ENCODE measurements at places on chromosomes 12 and 14.
A peak's percentile ranks its signal among the peaks of the same experiment; 100 is the strongest.

DNA sequence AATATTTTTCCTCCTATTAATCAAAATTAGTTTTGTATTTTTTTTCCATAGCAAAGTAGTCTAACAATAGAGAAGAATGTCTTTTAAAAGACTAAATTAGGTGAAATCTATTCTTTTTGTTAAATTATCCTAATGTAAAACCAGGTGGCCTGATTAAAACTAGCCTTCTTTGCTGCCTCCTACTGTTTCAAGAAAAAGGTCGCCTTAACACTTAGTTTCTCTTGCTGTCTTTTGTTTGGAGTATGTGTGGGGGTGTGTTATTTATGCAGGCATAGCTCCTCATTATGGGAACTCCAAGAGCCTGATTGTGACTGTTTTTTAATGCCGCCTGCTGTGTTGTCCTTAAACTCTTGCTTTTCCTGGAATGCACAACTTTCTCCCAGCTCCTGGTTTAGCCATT lies 855.3 kb downstream of the DIO2 start:
- DNase-seq, result no peak

GRCh38 chr12:48795550-48796455 lies 6.9 kb upstream of the ADCY6 start:
- no peak for DNase-seq

GRCh38 chr14:77356899-77357298 lies 20.0 kb downstream of the TMED8 start:
- DNase-seq, result no peak

- DNase-seq, result peak; percentile 79
These were observed 163.4 kb downstream of the SAMD4A start for GRCh38 chr14:54730156-54730961.

DNA sequence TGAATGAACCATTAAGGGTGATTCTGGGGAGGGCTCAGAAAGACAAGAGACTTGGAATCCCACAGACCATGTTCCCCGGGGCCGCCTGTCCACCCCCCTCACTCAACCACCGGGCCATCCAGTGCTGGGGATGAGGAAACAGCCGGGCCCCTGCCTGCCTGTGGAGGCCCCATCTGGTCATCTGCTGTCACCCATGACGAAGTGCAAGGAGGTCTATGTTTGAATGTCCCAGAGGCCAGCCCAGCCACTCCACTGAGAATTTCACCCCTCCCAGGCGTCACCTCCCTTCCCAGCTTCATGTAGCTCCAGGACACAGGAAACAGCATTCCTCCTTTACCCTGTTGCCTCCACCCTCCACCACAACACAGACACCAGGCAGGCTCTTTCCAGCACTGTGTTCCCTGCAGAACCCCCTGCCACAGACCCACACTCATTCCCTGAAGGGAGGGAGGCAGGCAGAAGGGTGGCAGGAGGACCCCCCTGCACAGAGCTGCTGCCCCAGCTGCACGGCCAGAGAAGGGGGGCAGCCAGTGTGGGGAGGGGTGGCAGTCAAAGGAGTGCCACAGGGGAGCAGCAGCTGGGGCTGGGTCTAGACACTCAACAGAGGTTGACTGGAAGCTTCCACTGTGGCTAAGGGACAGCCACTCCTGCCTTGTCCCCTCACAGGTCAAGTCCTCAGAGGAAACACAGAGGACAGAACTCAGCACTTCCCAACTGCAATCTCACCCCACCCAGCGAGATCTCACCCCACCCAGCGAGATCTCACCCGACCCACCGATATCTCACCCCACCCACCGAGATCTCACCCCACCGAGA lies 50.3 kb upstream of the PPP2R5C start:
- DNase-seq, result no peak

DNA sequence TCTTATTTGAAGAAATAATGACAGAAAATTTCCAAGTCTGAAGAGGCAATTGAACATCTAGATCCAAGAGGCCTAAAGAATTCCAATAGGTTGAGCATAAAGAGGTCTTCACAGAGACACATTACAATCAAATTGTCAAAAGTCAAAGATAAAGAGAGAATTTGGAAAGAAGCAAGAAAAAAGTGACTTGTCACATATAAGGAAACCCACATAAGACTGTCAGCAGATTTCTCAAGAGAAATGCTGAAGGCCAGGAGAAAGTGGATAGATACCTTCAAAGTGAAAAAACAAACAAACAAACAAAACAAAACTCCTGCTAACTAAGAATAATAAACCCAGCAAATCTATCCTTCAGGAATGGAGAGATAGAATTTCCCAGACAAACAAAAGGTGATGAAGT lies 118.1 kb upstream of the LGR5 start:
- no peak for DNase-seq

- DNase-seq, result no peak
These were observed 142.5 kb upstream of the C14orf180 start for GRCh38 chr14:104436741-104437701.

- DNase-seq, result no peak
These were observed 480.2 kb upstream of the CCDC196 start for GRCh38 chr14:66005900-66006434.

GRCh38 chr12:52633383-52633782 lies 15.0 kb upstream of the KRT73 start:
- no peak for DNase-seq

DNA sequence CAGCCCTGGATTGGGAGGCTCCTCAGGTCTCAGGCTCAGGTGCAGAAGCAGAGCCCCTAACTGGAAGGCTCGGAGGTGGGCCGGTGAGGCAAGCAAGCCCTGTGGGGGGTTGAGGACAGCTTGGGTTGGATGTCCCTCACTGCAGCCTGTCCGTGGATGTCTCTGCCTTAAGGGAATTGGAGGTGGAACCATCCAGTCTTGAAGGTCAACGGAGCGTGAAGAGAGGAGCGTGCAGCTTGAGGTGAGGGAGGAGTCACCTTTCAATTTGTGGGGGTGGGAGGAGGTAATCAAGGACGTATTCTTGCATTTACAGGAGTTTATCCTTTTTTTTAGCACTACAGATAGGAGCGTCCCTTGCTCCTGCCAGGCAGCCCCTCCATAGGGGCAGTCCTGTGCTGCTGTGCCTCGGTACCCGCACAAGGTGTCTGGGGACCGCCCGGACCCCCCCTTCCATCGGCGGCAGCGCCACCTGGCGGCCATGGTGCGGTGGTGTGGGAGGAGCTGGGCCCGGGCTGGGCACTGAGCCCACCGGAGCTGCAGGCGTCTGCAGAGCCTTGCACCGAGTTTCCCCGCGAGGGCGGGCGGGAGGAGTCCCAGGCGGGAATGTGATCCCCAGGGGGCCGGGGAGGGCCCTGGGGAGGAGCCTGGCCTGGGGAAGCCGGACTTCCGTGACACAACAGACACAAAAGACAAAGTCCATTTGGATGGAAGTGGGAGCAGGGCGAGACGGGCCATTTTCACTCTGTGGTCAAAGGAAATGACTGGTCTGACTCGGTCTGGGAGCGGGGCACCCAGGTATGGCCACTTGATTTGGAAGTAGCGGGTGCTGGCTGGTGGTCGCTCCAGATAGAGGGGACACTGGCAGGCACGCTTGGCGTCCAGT lies 864 bp downstream of the DNAJC22 start:
- no peak for DNase-seq

DNA sequence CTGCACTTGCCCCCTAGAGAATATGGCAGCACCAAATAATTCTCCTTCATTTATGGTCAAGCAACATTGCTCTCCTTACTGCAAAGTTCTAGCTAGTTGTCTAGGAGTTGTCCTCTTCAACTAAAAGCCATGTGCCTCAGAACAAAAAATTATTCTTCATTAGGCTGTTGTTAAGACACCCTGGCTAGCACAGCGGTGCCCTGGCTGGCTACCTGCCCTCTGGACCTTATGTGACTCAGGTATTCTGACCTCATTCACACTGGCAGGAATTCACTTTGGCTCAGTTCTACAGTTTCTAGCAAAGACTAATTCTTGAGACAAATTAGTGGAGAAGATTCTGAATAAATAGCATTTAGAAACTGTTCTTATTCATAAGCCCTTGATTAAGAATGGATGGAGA lies 224.4 kb upstream of the KRR1 start:
- no peak for DNase-seq

GRCh38 chr12:6751767-6752166 lies 1.2 kb downstream of the MLF2 start:
- DNase-seq, result no peak

- DNase-seq, result no peak
These were observed 299.5 kb upstream of the NOS1 start for GRCh38 chr12:117660896-117661295.

GRCh38 chr14:72404106-72404774 lies 472.0 kb downstream of the RGS6 start:
- no peak for DNase-seq

- DNase-seq, result no peak
These were observed 58.7 kb upstream of the PDE3A start for GRCh38 chr12:20309504-20310148.

- no peak for DNase-seq
These were observed 11.5 kb downstream of the ADAMTS20 start for GRCh38 chr12:43540470-43540869.
